ENCODE measurements at places on chromosomes 11 and 22.

DNA sequence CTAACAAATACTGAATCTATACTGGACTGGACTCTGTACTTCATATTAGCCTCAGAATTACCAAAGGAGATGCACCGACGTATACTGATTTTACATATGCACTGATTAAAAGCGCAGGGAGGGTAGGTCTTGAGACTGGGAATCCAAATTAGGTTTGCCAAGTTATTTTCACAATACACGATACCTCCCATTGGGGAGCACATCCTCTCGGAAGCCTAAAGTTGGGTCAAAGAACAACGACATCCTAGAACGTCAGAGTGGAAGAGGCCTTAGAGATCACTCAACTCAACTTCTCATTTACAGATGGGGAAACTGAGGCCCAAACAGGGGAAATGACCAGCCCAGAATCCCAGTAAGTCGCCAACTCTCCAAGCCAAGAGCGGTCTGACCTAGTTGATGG lies 626 bp downstream of the DNAL4 start:
- no peak for DNase-seq

GRCh38 chr11:63710476-63711217 lies 29.3 kb downstream of the RTN3 start:
- no peak for DNase-seq

- DNase-seq = no peak
Observed at GRCh38 chr11:17526931-17527627, 17.1 kb downstream of the USH1C start.

- no peak for DNase-seq
Observed at GRCh38 chr22:29459773-29460172, 20.2 kb upstream of the NEFH start.

DNA sequence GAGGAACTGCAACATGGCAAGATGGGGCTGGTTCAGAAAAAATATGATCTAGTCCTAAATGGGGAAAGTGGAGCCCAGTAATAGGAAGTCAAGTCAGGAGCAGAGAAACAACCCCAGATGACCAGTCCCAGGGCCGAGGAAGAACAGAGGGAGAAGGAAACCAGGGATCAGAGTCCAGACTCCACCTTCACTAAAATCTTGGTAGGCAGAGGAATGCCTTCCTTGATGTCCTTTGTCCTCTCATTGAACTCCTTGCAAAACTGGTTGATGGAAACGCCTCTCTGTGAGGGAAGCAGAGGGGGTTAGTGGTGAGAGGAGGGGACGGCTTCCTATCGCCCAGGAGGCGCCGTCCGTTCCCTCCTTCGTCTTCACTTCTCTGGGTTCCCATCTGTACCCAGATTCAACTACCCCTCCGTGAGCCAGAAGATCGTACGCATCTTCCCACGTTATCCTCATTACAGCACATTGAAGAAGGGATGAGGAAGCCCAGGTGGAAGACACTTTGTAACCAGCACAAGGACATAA lies 607 bp downstream of the MRPL11 start:
- DNase-seq = no peak

Data from thoracic aorta (tissue), 2 donors.